ENCODE measurements at places on chromosomes 4 and X.
A peak's percentile ranks its signal among the peaks of the same experiment; 100 is the strongest.

DNA sequence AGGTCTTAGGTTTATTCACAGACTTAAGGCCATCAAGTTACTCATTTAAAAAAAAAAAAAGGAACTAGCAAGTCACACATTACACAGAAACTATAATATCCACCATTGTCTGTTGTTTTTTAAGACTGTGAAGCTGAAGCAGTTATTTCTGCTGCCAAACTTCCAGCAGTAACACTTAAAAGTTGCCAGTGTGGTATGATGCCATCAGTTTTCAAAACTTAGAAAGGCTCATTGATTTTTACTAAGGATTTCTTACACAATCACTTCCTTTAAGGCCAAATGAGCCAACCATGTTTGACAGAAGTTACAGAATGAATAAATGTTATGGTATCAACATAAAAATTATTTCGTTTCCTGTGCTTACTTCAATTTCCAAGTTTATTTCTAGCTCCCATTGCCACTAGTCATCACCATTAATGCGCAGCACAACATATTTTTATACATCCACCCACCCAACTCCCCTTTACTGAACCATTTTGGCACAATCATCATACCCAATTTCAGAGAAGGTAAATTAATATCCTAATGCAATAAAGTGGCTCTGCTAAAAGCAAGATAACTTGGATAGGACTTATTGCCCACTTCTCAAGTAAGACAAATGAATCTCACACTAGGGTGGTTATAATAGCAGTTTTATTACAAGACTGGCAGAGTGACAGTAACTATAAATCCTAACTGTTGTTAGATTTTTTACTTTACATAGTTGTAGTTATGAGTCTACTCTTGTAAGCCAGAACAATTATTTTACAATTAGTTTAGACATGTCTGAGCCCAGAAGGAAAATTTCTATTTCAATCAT is 13.1 kb downstream of the PDGFC start:
- DNase-seq = peak; percentile 37

DNA sequence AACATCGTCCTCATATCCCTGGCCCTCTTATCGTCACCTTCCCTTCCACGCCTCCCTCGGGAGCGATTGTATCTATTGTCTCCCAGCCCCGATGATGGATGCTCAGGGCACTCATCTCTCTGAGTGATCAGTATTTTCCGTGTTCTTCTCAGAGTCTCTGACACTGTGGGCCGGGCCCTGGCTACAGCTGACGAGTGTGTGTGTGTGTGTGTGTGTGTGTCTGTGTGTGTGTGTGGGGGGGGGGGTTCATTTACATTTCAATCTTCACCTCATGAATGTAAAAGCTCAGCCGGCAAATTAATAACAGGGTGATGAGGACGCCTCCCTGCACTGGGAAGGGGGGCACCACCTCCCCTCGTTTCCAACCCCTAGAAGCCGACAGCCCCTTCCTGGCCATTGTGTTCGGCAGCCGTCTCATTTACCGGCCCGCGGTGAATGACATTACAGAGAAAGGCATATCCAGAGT is 159.5 kb downstream of the SHOX start:
- no peak for DNase-seq

GRCh38 chrX:137172317-137172948 is 138.6 kb upstream of the GPR101 start:
- DNase-seq = no peak

GRCh38 chr4:960636-961350 is 12.6 kb downstream of the DGKQ start:
- DNase-seq = no peak

DNA sequence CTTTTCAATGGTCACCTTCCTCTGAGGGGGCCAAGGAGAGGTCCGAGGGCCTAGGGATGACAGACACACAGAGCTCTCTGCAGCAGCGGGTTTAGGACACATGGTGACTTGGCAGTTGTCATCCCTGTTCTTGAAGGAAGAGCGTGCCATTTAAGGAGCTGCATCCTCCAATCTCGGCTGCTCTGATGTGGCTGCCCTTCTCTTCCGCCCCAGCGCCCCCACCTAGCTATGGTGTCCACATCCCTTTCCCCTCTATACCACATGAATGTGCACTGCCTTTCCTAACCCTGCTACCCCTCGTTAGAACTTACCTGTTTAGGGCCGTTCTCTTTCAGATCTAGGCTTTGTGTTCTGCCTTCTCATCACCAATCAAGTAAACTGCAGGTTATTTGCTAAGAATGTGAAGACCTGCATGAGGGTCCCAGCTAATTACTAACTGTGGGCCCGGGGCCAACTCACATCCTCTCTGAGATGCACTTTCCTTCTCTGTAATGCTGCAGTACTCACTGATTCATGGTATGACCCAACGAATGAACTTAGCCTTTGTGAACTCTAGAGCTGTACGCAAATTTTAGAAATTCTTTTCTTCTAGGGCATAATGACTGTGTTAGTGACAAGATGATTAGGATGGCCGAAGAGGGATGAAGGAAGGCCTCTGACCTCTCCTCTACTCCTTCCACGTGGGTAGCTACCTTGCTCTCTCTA is 38.2 kb downstream of the CHST7 start:
- DNase-seq = no peak

DNA sequence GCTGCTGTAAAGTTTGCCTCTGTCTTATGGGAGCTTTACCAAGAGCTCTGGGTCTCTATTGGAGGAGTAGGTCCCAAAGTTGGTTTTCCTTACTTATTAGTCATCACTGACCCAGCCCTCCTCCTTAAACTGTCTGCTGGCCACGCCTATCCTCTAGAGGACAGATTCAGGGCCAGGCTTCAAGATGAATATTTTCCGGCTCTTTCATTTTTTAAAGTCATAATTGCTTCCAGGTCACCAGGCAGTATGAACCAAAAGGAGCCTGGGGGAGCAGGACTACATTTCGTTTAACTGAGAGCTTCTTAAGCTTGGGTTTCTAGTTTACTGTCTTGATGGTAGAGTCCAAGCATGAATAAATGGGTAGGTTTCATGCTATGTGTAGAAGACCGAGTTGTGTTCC is 13.7 kb downstream of the BCORL1 start:
- DNase-seq = no peak

DNA sequence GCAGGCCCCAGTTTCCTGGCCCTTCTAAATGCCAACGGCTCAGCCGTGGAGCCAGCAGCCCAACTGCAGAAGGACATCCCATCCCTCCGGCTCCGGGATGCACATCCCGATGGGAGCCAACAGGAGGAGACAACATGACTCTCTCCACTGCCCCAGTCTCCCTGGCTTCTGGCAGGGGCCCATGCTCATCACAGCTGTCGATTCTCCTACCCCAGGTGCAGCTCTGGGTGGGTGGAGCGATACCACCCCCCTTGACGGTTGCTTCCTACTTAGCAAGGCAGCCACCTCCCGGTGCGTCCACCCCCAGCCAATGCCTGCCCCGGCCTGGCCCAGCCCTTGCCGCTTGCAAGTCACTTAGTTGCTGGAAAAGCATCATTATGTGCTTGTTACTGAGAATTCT is 19.5 kb downstream of the ZNF275 start:
- no peak for DNase-seq

GRCh38 chrX:135006187-135006586 is 15.4 kb downstream of the SMIM10 start:
- DNase-seq = no peak

- DNase-seq = no peak
Measured at GRCh38 chr4:76926841-76927240, 22.7 kb upstream of the SEPTIN11 start.

Data from KBM-7 (cell line).